NCI-H1092 treated with DMSO at 0.1 percent for 48 hours (cell line): ENCODE measurements at places on chromosomes 16 and 17.

DNA sequence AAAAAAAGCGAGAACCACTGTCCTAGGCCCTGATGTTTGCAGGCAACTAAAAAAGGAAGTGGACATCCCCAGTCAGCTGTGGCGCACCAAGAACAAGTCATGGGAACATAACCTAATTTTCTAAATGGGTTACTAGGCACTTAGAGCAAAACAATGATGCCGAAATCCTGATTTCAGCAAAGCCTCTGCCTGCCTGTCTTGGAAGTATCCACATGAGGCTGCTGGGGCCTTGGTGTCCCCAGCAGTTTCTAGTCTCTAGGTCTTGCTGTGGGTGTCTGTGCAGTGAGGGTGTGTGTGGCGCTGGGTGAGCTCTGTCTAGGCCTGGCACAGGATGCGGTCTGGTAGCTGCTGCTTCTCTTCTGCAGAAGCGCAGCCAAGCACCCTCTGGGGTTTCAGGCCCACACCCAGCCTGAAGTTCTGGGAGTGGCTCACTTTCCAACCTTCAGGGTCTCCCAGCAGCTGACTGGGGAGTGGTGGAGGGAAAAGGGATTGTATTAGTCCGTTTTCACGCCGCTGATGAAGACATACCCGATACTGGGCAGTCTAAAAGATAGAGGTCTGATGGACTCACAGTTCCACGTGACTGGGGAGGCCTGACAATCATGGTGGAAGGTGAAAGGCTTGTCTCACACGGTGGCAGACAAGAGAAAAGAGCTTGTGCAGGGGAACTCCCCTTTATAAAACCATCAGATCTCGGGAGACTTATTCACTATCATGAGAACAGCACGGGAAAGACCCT is 21.1 kb downstream of the STH start:
- DNase-seq = no peak

GRCh38 chr17:74362810-74363498 is 1.3 kb upstream of the BTBD17 start:
- peak; percentile 94 for DNase-seq

DNA sequence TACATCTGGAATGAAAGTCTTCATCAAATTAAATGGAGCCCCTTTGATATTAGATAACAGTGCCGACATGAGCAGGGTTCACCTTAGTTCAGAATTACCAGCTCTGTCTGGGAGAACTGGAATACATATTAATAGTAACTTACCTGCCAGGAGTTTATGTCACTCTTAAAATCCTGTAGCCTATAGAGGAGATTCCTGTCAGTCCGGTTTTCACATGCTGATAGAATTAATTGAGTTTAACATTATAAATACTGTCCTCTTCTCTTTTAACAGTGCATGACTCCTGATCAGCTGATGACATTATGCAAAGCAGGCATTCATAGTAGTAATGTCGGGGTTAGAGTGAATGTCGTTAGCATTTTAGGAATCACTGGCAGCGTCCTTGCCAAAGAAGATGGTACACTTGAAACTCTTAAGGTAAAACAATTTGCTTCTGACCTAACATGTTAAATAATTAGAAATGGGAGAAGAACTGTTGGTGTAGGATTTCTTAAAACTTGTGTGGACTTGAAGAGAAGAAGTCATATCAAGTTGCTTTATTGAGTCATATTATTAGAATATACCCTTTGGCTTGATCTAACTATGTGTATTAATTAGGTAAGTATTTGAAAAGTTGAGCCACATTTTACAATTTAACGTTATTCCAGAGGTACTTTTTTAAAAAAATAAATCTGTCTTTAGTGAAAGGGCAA is 34.3 kb downstream of the HEATR3 start:
- no peak for DNase-seq

- DNase-seq = peak; percentile 6
Measured at GRCh38 chr16:11752856-11753255, 10.2 kb upstream of the TXNDC11 start.

- no peak for DNase-seq
Measured at GRCh38 chr16:88821168-88821850, 9.6 kb upstream of the APRT start.

GRCh38 chr16:26709175-26709574 is 357.6 kb upstream of the C16orf82 start:
- no peak for DNase-seq

DNA sequence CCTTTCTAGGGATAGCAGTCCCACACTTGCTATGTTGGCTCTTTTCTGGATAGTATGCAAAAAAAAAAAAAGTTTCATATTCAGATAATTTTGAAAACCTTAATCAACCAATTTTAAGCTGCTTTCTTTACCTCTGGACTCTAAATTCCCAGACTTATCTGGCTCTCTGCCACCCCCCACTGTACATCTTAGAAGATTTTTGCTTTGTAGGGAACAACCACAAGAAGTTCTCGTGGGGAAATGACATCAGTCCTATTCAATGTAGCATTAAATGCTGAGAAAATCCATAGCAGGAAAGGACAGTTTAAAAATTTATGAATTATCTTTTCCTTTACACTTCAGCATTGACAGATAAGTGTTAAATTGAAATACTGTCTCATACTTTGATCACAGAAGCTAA is 562.7 kb upstream of the HSBP1 start:
- DNase-seq = no peak

DNA sequence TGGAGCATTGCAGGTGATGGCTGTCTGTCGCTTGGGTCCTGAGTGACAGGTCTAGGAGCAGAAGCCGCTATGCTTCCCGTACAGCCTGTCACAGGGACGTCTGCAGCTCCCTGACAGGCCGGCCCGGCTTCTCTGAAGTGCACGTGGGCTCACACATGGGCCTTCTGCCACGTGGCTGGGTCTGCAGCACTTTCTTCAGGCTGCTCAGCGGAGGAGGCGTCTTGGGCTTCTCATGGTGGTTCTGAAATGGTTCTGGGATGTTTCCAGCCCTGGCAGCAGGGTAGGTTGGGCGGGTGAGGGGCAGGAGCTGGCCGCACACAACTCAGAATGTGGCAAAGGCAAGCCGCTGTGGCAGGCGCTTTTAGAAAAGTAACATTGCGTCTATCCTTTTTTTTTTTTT is 80.3 kb upstream of the ZNF750 start:
- no peak for DNase-seq

- peak; percentile 53 for DNase-seq
Measured at GRCh38 chr17:75032720-75033280, 14.0 kb downstream of the ATP5PD start.

- peak; percentile 9 for DNase-seq
Measured at GRCh38 chr17:67245694-67246402, 852 bp upstream of the HELZ start.

GRCh38 chr17:41710472-41711090 is 1.6 kb upstream of the GAST start:
- peak; percentile 14 for DNase-seq

DNA sequence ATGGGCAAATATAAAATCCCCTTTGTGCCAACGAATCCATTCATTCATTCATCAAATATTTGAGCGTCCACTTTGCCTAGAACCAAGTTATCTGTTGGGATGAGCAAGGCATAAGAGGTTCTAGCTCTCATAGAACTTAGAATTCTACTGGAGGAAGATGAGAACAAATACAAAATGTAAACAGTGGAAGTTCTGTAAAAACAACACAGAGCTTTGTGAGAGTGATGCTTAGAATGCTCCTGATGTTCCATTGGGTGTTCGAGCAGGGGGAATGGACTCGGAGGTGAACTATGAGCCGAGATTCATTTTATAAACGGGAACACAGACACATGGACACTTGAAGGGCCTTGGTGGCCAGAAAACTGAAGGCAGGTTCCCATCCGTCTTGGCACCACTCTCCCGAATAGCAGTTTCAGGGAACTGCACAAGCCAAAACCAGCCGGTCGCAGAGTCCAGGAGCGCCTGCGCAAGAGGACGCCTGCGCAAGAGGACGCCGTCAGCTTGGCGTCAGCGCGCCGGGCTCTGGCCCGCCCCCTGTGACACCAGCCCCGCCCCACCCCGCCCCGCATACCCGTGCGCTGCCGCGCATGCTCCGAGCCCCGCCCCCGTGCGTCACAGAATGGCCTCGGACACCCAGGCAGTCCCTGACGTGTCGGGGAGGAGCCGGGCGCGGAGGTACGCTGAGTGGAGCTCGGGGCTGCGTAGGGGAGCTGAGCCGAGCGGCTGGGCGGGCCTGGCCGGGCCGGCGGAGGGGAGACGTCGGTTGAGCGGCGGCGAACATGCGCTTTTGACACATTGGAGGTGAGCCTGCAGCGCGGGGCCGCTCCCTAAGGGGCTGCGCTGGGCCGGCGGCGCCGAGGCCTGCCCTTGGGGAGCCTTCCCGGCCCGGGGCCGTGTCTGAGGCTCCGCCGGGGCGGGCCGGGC is at the start of gene NDEL1:
Gene NDEL1, plus strand, starts transcription at position 640 of the 924 bp plus-strand sequence. CDS start 8,388 bp downstream, outside the sequence.
- DNase-seq = peak; percentile 88

DNA sequence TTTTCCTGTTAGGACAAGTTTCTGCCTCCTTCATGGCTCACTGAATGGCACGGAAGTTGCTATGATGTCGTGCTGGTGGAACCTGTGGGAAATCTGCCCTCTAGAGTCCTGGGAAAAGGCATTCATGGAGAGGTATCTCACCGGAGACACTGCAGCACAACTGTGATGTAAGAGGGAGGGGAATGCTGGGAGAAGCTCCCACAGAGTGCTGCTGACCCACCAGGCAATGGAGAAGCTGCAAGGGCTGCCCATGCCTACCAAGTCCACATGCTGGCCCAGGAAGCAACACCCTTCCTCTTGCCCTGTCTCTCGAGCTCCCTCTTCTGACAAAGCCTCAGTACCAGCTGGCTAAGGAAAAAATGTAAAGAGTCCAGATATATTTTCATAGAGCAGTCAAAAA is 45.2 kb upstream of the SLC5A11 start:
- DNase-seq = no peak

DNA sequence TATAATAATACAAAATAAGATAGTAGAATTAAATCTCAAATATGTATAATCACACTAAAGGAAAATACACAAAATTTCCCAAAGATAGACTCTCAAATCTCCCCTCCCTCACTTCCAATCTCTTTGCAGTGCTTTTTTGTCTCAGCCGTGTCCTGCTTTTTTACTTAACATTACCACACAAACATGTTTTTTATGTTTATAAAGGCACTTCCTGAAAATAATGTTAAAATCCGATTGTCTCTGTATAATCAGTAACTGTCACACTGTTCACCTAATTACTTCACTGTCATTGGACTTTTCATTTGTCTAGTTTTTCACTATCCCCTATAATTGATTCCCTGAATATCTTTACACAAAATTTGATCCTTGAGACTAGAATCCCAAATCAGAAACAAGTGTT is 38.2 kb upstream of the ALDH3A2 start:
- no peak for DNase-seq

- no peak for DNase-seq
Measured at GRCh38 chr16:29994600-29995323, 655 bp downstream of the HIRIP3 start.

- no peak for DNase-seq
Measured at GRCh38 chr16:554640-555365, 5.4 kb upstream of the PRR35 start.

- DNase-seq = peak; percentile 33
Measured at GRCh38 chr16:85612191-85612800, 826 bp upstream of the GSE1 start.

DNA sequence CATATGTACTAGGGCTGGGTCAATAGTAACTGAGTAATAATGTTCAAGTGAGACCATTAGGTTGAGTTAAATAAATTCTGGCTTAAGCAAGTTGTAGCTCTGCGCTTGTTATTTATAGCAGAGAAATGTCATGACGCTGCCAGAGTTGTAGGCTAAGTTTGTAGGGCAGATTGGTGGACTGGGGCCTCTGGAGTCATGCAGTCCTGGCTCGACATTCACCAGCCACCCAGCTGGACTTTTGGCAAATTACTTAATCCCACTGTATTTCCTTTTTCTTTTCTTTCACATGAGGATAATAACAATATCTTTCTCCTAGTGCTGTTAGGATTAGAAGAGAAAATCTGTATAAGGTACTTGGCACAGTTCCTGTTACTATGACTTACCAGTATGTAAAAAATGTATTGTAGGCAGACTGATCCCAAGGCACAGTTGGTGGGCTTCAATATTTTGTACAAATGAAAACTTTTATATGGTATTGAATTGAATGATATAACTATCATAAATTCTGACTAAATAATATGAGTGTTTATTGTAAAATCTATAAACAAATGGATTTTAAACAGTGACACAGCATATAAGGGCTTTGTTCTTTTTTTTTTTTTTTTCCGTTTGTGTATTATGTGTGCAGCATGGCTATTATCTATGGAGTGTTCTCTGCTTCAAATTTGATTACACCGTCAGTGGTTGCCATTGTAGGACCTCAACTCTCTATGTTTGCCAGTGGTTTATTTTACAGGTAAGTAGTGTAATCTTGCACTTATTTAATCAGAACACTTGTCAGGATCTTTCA is 2.6 kb downstream of the MFSD11 start:
- no peak for DNase-seq

GRCh38 chr17:13646411-13646810 is 44.7 kb upstream of the HS3ST3A1 start:
- no peak for DNase-seq

GRCh38 chr17:40992666-40993065 is 1.3 kb downstream of the KRTAP3-3 start:
- DNase-seq = no peak

GRCh38 chr17:78658281-78658785 is 81.1 kb upstream of the DNAH17 start:
- no peak for DNase-seq

DNA sequence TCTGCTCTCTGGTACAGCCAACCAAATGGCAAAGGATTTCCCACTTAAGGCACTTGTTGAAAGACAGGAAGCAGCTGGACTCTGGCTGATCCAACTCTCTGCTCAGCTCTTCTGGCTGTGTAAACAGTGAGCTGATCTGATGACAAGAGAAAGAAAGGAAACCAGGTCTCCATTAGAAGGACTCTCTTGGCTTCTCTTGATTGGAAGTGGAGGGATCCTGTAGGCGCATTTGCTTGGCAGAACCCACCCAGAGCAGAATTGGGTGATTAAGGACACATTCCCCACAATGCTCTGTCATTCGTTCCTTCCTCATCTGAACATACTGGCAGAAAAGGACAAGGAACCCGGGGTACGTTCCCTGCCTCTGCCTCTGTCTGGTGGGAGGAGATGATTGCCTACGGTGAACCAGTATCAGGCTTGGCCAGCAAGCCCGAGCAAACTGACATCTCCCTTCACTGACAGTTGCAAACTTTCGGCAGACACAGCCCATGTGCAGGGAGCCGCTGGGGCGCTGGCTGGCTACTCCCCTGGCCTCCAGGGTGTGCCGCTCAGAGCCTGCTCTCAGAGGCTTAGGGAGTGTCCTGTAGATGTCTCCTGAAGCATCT is 29.1 kb downstream of the LDHD start:
- peak; percentile 96 for DNase-seq

GRCh38 chr16:58533751-58534470 is 18.6 kb downstream of the SETD6 start:
- DNase-seq = no peak

DNA sequence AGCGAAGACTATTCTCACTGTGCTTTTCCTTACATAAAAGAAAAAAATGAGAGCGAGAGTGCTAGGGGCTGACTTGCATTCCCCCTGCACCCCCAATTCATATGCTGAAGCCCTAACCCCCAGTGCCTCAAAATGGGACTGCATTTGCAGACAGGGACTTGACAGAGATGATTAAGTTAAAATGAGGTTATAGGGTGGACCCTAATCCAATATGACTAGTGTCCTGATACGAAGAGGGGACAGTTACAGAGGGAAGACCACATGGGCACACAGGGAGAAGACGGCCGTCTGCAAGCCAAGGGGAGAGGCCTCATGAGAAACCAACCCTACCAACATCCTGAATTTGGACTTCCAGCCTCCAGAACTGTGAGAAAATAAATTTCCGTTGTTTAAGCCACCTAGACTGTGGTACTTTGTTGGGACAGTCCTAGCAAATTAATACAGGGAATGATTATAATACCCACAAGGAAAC is 1.6 kb upstream of the TMEM220 start:
- DNase-seq = no peak
